ENCODE measurements at places on chromosomes 7 and 10.

GRCh38 chr10:70733051-70733450 is 52.1 kb downstream of the TBATA start:
- DNase-seq: no peak

- no peak for DNase-seq
These were observed 264.3 kb downstream of the TCF7L2 start for GRCh38 chr10:113214331-113214730.

DNA sequence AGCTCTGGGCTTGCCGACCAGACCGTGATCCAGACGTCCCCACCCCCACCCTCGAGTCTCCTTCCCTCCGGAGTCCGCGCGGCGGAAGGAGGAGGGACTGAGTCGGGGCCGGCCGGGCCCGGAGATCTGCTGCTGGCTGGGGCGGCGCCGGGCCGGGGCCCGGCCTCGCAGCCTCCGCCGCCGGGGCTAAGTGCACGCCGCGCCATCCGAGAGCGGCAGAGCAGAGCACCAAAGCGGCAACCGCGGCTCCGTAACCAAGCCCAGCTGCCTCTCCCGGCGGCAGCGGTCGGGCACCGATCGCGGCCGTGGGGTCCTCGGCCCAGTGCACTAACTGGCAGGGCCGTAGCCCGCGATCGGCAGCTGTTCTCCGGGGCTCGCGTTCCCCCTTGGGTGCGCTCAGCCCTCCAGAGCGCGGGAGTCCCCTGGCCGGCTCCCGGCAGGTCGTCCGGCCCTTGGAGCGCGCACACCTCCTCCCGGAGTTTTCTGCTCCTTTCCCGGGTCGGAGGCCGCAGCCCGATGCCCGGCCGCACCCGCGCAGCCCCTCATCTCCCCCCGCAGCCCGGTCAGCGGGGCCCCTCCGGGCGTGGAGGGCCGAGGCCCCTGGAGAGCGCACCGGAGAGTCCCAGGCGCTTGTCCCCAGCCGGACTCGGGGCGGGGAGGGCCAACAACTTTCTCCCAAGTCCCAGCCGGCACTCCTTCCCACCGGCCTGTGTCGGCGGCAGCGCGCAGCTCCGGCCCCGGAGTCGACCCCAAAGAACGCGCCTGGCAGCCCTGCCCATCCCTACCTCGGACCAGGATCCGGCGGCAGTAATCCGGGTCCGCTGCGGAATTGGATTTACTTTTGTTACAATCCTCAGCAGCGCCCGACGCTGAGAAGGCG is 799 bp downstream of the VAX1 start:
- DNase-seq: no peak

GRCh38 chr10:59107147-59107546 is 69.3 kb upstream of the PHYHIPL start:
- no peak for DNase-seq

- no peak for DNase-seq
These were observed 122.8 kb upstream of the GDF10 start for GRCh38 chr10:47176903-47177868.

- no peak for DNase-seq
These were observed 21.1 kb downstream of the SPAG6 start for GRCh38 chr10:22366435-22366703.

GRCh38 chr10:58937423-58937822 is 239.0 kb upstream of the PHYHIPL start:
- no peak for DNase-seq

- DNase-seq: no peak
These were observed 233.4 kb upstream of the SLC26A5 start for GRCh38 chr7:103679151-103680132.

Measured in inflammatory macrophage treated with lipopolysaccharide for 1 hour (primary cell).